ENCODE measurements at places on chromosomes 4 and X. TPM values are rescaled to one million over a fixed set of nuclear protein-coding genes. Genes with fewer than 3 reads are reported as not detected.

Gene MAGEA2
- not detected for total RNA-seq

Gene SCRG1
- not detected for total RNA-seq

Gene ZNF141
- total RNA-seq = 26.5 TPM

Gene PROM1
- total RNA-seq = 0.35 TPM

Gene TRPC5OS
- not detected for total RNA-seq

Gene GPM6B
- not detected for total RNA-seq

Gene KLHL13
- 2.0 TPM for total RNA-seq

Gene SMIM10
- 0.30 TPM for total RNA-seq

Gene LARP7
- total RNA-seq = 46.5 TPM

Gene SLC10A4
- not detected for total RNA-seq

Gene USP26
- total RNA-seq = not detected

Gene TRIM61
- total RNA-seq = 1.1 TPM

Gene HS3ST1
- total RNA-seq = not detected

Gene SLC34A2
- total RNA-seq = not detected

Gene FABP2
- total RNA-seq = not detected

Gene GYPE
- 0.16 TPM for total RNA-seq

Gene CT45A9
- not detected for total RNA-seq

Gene SNX25
- total RNA-seq = 15.0 TPM

Gene MAP7D2
- 0.59 TPM for total RNA-seq

Gene TSPAN6
- total RNA-seq = 0.41 TPM

Gene CXCL9
- 0.23 TPM for total RNA-seq

Gene NR0B1
- not detected for total RNA-seq

Gene HTRA3
- total RNA-seq = not detected

Gene NPNT
- not detected for total RNA-seq

Gene GYPA
- total RNA-seq = not detected

Gene TMEM165
- 43.4 TPM for total RNA-seq

Gene CENPU
- 87.7 TPM for total RNA-seq

Gene ADD1
- total RNA-seq = 206 TPM

Gene TRIM2
- 1.0 TPM for total RNA-seq

Gene HPSE
- 11.4 TPM for total RNA-seq

Gene ATOH1
- total RNA-seq = not detected

Gene DCAF8L2
- not detected for total RNA-seq

Gene CT47B1
- total RNA-seq = not detected

Gene PFKFB1
- 0.55 TPM for total RNA-seq

Gene HTT
- 127 TPM for total RNA-seq

Gene CLCN3
- total RNA-seq = 21.2 TPM

Gene TREX2
- 1.1 TPM for total RNA-seq

Gene STBD1
- total RNA-seq = 0.14 TPM

Gene ZNF732
- 0.09 TPM for total RNA-seq

Gene PABPC1L2B
- total RNA-seq = not detected

Gene GCNA
- total RNA-seq = 3.1 TPM

Gene ASIC5
- total RNA-seq = not detected

Gene SPRY1
- 51.2 TPM for total RNA-seq
